ENCODE measurements at places on chromosomes 2 and 18.

- no peak for DNase-seq
Measured at GRCh38 chr2:99425022-99425421, 64.8 kb downstream of the REV1 start.

DNA sequence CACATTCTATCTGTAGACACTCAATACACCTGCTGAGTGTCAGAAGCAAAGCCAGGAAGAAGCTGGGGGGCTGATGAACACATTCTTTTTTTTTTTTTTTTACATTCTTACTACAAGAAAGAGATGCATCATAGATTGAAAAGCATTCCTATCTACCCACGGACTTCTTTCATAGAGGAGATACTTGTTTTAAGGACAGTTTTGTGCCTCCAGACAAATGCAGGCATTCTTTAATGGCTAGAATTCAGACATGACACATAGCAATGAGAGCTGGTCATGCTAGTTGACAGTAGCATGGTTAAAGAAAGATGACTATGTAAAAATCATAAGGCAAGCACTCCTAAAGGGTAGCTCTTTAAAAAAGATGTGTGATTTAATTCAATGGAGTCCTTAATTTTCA is 110.2 kb downstream of the EPHA4 start:
- DNase-seq: no peak

GRCh38 chr2:169362118-169362893 is at the start of gene LRP2:
LRP2 (minus strand) TSS chr2:169362534; CDS start chr2:169362399, 135 bp downstream.
- peak; percentile 27 for DNase-seq

DNA sequence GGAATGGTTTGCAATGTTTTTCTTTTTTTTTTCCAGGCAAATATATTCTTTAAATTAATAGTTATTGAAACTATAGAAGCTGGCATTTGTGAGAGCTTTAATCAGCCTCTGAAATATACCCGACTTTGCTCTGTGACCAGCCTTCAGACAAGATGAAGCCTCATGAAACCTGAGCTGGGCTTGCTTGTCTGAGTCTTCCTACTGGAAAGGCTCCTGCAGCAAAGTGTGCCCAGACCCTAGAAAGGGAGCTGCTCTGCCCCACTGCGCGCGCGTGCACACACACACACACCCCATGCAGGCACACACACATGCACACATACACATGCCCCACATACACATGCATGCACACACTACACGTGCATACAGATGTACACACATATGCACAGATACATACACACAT is 203.3 kb upstream of the NT5C1B start:
- DNase-seq: no peak

- DNase-seq: no peak
Measured at GRCh38 chr2:224910574-224910925, 131.7 kb downstream of the DOCK10 start.

- DNase-seq: no peak
Measured at GRCh38 chr2:101388232-101388631, 929 bp upstream of the CREG2 start.

DNA sequence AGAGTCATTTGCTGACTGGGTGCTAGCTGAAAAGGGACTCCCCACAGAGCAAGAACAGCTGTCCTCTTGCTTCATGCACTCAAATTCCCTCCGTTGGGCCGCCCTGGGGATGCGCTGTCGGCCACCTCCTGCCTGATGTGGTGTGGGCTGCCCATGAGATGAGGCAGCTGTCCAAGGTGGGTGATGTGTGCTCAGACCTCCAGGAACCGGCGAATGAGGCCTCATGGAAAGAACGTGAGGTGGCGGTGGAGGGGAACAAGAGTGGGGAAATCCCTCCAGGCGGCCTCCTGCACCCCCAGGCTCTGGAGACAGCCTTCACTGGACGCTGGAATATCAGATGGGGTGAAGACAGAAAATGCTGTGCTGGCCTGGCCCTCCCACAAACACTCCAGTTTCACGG is 79.8 kb downstream of the LONRF2 start:
- DNase-seq: no peak

DNA sequence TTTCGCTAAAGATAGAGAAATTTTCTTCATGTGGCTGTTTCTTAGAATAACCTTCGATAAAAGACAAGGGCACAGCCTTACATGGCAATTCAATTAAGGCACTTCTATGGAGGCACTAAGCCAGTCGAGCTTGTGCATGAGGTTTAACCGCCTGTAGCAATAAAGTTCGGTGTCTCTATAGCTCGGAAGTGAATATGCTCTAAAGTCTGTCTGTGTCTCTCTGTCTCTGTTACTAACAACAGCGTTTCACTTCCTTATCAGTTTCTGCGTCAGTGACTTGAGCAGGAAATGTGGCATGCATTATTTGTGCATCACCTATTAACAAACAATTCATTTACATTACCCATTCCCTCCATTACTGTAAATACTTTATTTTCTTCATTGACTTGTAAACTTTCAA is 365.1 kb upstream of the NETO1 start:
- no peak for DNase-seq

DNA sequence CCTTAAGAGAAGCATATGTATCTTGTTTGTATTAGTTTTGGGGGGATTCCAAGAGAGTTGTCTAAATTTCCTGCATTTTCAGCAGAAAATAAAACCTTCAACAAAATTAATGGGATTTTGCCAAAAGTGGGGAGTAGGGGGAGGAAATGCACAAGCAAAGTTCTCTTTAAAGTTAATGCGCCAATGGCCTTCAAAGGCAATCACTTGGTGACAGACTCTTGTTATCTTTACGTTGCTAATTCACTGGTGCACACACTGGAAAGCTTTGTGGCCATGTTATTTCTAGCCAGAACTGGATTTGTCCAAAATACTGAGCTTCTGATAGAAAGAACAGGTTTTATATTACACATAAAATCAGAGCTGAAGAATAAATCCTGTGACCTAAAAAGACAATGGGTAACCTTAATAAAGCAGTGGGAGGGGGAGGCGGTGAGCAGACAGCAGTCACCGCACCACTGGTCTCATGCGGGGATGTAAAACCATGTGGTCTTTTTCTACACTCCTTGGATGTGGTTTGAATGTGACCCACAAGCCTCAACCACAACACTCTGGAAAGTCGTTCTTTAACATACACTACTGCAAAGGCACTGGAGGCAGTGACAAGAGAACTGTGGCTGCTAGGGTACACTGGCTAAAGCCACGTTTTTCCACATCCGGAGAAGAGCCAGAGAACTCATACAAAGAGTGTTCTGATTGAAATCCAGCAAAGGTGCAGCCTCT is 176.9 kb upstream of the SMAD7 start:
- DNase-seq: no peak

- DNase-seq: no peak
Measured at GRCh38 chr2:36701918-36702317, 5.4 kb downstream of the VIT start.

- DNase-seq: peak; percentile 49
Measured at GRCh38 chr18:44725300-44726058, 44.8 kb downstream of the SETBP1 start.

DNA sequence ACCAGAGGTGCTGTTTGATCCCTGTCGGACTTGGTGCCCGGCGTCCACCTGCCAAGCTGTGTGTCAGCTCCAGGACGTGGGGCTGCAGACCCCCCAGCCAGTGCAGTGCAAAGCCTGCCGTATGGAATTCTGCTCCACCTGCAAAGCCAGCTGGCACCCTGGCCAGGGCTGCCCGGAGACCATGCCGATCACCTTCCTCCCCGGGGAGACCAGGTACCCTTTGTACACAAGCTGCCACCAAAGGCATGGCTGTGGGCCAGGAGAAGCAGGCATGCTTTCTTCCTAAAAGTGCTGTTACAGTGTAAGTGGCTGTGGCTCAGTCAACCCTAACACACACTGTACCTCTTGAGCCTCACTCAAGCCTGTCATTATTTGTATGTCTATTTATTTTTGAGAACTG is 103.3 kb downstream of the RNF144A start:
- DNase-seq: no peak

Data from activated CD8-positive, alpha-beta memory T cell treated with anti-CD3 and anti-CD28 coated beads, Interleukin-2, amount 50 U/mL, for 4 hours (primary cell).